NCI-H2107 (cell line): ENCODE measurements at places on chromosomes 7 and 10.

GRCh38 chr7:88377434-88377833, 70.7 kb upstream of the STEAP4 start:
- DNase-seq: no peak

DNA sequence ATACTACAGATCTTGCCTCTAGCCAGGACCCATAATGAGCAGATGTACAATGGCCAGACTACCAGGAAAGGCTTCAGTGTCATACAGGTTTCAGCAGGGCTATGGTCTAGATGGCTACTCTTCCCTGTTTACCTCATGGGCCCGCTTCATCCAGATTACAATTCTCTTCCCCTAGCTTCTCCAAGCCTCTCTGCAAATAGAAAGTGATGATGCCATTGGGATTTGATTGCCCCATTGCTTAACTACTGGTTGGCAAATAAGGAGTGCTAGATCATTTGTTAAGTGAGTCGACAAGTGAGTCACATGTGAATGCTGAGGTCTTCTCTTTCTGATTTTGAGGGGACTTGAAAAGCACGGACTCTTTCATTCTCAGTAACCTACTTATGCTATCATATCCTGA, 361.5 kb upstream of the LRRTM3 start:
- DNase-seq: no peak

DNA sequence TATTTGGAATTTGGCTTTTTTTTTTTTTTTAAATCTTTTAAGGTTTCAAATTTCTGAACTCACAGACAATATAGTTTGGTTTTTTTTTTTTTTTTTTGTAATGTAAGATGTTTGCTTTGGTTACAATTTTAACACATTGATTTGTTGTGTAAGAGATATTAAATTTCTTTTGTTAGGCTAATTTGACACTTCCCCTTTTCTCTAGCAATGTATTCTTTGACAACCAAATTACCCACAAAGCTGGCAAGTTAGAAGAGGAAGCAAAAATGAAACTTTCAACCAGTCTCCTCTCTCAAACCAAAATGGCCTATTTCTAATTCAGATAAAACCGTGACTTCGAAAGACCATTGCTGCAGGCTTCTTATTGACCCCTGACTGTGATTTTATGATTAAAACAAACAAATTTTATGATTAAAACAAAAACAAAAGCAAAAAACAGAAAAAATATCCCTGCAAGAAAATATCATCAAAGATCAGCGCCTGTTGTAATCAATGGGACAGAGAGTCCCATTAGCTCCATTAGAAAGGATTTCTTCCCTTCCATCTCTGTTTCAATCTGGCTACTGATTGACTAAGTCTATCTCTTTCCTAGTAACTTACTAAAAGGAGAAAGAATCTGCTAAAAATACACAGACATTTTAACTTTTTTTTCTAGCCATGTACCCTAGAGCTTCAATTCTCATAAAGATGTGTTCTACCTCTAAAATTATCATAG, 489.2 kb downstream of the MDFIC start:
- no peak for DNase-seq

- no peak for DNase-seq
Measured at GRCh38 chr7:66664590-66665293, 36.1 kb downstream of the KCTD7 start.

- DNase-seq: no peak
Measured at GRCh38 chr10:24911029-24911428, 41.4 kb downstream of the PRTFDC1 start.
